ENCODE measurements at places on chromosomes 7 and 10.

- no peak for DNase-seq
Observed at GRCh38 chr10:21171197-21171935, 274.3 kb upstream of the NEBL start.

DNA sequence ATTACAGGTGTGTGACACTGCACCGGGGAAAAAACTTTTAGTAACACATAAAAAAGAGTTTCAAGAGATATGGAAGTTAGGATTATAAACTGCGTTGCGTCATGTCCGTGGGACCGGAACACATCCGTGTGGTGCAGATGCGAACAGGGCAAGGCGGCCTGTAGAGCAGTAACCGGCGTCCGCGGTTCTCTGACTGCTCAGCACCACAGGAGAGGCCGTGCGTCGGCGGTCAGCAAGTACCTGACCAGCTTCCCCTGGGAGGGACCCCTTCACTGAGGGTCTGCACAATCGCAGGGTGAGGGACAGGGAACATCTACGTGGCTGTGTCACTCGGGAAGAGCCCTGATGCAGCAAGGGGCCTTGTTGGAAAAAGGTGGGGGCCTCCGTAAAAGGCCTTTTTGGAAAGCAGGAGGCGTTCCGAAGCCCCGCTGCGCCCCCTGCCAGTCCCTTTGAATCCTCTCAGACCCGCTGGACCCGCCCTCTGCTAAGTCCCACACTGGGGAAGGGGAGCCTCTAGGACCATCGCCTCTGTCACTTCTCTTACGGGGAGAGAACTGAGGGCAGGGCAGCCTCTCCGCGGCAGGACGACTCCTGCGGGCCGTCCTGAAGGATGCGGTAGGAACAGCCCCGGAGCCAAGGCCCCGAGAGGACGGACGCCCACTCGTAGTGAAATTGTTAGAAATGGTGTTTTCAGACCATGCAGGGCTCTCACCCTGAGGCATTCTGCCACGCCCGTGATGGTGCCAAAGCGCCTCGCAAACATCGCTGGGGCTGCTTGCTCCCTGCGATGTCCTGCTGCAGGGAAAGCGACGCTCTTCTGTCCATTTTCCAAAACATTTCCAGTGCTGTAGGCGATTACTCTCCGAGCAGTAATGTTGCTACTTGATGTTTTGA is 771.6 kb upstream of the COBL start:
- DNase-seq, result no peak

GRCh38 chr7:124388751-124389150 is 355.9 kb upstream of the TMEM229A start:
- DNase-seq, result no peak

- no peak for DNase-seq
Observed at GRCh38 chr7:5303591-5304505, 21.1 kb downstream of the SLC29A4 start.

- DNase-seq, result no peak
Observed at GRCh38 chr10:131657318-131657984, 243.4 kb upstream of the PPP2R2D start.

DNA sequence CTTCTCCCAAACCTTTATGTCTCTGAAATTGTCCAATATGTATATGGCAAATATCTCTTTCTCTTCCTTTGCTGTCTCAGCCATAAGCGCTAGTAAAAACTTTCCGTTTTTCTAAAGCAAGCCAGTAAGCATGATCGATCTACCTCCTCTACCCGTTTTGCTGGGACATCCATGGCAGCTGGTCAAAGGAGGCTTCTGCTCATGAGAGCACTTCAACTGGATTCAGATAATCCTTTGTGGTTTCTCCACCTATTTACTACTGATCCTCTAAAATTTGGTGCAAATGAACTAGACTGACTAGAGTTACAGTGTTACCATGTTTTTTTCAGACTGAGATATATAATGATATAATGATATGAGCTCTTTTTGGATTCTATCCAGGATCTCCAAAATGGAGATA is 42.7 kb downstream of the GBF1 start:
- DNase-seq, result no peak

GRCh38 chr10:78327778-78328591 is 294.3 kb downstream of the RPS24 start:
- no peak for DNase-seq

GRCh38 chr10:92690915-92691590 is 1.3 kb downstream of the HHEX start:
- no peak for DNase-seq

DNA sequence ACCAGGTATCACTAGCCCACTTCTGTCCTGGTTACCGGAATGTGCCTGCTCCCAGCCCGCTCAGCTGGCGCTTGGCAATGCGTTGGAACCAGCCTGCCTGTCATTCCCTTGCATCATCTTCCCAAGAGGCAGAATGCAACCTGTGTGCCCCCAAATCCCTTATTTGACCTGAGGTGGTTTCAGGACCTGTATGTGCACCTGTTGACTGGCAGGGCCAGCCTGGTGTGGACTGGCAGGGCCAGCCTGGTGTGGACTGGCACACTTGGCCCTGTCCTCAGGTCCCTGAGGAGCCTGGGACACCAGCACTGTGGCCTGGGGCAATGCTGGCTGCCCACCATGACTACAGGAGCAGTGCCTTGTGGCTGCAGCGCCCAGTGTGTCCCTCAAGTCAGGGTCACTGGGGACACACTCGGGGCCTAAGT is 38.2 kb downstream of the ZNF467 start:
- DNase-seq, result no peak

GRCh38 chr7:108425714-108426275 is 30.4 kb downstream of the NRCAM start:
- no peak for DNase-seq

- DNase-seq, result peak; percentile 89
Observed at GRCh38 chr7:157138424-157139110, at the start of gene UBE3C. UBE3C (plus strand) TSS chr7:157138926; CDS start chr7:157139273, 347 bp downstream.

DNA sequence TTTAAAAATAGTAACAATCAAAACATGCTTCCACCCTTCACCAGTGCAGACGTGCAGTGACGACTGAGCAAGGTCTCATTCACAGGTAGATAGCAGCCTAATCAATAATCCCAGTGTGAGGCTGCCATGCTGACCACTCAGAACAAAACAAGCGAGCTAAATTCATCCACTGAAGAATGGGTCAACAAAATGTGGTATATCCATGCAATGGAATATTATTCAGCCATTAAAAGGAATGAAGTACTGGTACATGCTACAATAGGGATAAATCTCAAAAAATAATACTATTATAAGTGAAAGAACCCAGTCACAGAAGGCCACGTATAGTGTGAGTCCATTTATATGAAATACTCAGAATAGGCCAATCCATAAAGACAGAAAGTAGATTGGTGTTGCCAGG is 74.0 kb downstream of the PTPRE start:
- DNase-seq, result no peak

- no peak for DNase-seq
Observed at GRCh38 chr10:132397036-132397541, at the start of gene PWWP2B. PWWP2B (plus strand) TSS chr10:132397200; CDS start chr10:132397227, 27 bp downstream.

GRCh38 chr7:99449326-99449725 is 10.6 kb downstream of the CPSF4 start:
- DNase-seq, result no peak

GRCh38 chr10:129531969-129532660 is 65.1 kb downstream of the MGMT start:
- no peak for DNase-seq

- DNase-seq, result no peak
Observed at GRCh38 chr7:149599636-149600206, 102.1 kb upstream of the ZNF746 start.

DNA sequence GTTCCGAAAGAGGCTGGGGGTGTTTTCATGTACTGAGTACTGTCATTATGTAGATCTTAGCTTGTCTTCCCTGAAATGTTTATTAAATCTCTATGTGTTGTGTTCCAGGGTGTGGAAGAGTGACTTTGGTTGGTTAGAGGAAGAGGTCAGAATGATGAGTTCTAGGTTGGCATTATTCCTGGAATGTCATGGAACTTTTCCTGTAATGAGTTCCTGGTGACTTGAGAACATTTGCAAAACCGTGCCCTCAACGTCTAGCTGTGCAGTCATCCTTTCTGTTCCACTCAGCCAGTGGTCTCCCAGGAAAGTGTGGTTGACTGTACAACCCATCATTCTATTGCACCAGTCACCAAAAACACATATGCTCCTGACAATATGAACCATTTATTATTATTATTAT is 129.6 kb downstream of the BICC1 start:
- no peak for DNase-seq

DNA sequence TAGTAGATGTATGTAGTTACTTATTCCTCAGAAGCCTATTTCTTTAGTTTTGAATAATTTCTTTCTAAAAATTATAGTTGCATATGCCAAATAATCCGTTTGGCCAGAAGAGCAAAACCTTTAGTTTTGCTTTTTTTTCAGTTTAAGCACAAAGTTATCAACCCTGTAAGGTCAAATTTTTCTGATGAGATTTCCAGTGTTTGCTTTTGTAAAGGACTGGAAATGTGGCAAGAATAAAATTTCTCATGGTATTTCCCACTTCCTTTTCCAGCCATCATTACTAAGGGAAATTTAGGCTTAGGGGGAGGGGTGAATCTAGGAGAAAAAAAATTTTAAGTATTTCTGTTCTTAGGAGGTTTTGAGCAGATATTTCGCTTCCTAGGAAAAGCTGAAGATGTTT is 7.6 kb downstream of the CALD1 start:
- DNase-seq, result no peak

DNA sequence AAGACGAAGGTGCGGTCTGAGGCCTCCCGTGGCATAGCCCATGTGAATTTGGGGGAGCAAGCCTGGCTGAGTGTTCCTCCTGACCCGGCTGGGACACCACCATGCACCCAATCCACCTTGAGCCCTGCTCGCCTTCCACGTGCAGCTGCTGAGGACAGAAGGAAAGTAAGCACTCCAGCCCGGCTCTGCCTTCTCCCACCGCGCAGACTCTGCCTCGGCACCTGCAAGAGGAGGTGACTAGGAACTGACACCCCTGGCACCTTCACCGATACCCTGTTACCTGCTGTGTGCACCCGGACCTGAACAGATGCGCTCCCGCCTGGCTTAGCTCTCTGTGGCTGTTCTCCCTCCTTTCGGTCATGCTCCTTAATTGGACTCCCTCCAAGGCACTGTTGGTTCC is 57.0 kb upstream of the OPN4 start:
- DNase-seq, result no peak

GRCh38 chr7:144738146-144738545 is 97.7 kb downstream of the TPK1 start:
- DNase-seq, result no peak

DNA sequence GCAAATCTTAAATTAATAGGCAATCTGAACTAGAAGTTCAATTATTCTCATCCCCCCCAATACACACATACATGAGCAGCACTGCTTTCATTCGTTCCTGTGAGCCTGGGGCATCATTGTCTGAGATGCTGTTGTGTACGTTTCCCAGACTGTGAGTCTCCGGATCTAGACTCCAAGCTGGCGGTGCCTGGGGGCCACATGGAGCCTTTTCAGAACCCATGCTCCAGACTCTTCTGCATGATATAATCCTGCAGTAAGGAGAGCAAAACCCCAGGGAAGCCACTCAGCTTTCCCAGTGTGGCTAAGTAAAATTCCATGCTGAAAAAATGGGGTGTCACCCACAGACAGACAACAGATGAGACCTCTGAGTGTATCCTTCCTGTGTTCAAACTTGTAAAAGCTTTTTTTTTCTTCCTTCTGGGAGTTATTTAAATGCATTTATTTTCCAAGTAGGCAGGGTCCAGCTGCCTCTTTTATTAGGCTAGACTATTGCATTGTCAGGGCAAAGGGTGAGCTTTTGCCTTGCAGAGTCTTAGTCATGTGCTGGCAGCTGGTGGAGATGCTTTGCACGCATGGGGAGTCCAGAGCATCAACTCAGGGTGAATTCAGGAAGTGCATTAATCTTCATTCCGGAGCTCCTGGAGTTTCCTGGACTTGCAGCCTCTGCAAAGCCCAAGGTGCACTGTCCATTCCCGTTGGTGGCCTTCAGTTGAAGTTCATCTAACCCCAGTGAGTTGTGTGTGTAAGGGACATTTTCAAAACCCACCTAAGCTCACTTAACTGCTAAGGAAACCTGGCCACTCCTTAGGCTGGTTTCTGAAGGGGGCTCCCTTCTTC is 185.7 kb upstream of the ADO start:
- DNase-seq, result no peak

GRCh38 chr10:7861509-7862120 is 43.3 kb downstream of the TAF3 start:
- no peak for DNase-seq
